ENCODE measurements at places on chromosomes 16 and 17.

DNA sequence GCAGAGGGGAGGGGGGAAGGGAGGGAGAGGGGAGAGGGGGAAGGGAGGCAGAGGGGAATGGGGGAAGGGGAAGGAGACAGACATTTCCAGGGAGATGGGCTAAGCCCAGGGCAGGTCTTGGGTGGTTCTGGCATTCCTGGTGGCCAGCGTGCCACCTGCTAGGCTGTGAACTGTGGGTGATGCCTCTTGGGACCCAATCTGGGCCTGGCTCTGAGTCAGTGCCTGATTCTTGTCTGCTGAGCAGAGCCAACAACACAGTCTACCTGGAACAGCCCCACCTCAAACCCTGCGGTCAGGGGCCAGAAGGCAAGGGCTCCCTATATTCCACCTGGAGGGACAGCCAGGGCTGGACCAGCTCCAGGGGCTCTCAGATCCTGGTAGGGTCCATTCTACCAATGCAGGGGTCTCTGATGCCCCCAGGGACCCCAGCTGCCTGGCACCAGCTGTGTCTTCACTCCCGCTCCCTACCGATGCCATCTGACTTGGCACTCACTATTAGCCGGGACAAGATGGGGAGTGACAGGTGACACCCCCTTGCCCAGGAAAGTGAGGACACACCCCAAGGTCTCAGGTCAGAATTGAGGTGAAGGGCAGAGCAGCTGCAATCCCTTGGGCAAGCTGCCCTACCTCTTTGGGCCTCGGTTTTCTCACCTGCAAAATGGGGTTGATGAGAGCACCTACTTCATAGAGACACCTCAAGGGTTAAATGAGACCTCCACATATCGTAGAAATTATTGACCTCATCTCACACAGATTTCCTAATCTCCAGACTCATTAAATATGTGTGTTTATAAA lies 87.2 kb downstream of the LITAF start:
- no peak for DNase-seq

GRCh38 chr17:40417258-40417608 lies 463 bp downstream of the TOP2A start:
- no peak for DNase-seq

GRCh38 chr16:76524356-76524755 lies 247.2 kb downstream of the CNTNAP4 start:
- DNase-seq: no peak

DNA sequence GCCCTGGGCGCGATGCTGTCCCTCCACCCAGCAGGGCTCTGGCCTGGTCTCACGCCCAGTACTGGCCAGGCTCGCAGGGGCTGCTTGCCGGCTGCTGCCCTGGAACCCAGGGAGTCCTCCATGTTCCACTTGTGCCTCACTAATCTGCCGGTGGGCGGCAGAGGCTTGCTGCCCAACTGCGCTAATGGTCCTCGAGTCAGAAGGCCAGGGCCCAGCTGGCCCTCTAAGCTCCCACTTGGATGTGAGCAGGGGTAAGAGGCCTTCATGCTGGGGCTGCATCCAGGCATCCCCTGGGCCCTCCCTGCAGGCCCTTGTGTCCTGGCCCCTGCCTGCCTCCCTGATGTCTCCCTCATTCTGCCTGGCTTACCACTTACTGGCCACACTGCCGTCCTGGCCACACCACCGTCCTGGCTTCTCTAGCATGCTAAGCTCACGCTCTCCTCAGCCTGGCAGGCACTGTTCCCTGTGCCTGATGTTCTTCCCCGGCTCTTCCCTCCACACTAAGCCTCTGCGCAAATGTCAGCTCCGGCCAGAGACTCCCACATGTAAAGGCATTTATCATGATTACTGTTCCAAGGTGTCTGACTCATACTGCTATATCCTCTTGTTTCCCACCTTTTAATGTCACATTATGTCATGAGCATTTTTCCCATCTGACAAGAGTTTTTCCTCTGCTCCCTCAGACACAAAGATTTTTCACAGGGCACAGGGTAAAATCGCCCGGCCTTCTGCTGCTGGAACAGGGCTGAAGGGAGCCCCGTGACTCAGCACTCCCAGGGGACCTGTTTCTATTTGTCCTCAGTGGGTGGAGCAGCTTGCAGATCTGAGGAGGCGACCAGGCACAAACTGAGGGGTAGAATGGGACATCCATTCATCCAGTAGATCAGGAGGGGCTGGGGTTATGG lies 15.9 kb downstream of the B9D1 start:
- no peak for DNase-seq

DNA sequence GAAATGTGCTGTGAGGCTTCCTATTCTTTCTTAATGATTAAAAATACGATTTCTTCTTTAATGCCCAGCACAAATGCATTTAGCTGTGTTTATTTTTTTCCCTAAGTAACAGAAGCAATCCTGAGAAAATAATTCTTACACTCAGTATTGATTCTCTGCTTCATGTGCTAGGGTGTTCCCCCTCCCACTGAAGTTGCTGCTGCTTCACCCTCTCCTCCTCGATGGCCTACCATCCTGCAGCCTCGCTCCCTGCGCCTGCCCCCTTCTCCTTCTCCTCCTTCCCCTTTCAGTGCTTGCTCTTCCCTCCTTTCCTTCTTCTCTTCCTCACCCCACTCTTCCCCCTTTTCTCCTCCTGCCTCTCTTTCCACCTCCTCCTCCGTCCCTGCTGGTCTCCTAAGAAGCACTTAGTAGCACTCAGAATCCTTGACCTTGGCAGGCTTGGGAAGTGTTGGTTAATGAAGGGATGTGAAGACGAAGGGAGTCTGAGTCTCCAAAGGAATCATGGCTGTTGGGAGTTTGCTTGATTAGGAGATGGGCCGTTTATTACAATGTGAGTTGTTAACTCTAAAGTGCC lies 119.7 kb downstream of the RPTOR start:
- no peak for DNase-seq

GRCh38 chr17:39777534-39778365 lies 40.0 kb downstream of the GRB7 start:
- no peak for DNase-seq

- no peak for DNase-seq
These were observed 45.8 kb downstream of the TNFRSF13B start for GRCh38 chr17:16926061-16926511.

- peak; percentile 66 for DNase-seq
These were observed 2.3 kb upstream of the SOX9 start for GRCh38 chr17:72118335-72119076.

DNA sequence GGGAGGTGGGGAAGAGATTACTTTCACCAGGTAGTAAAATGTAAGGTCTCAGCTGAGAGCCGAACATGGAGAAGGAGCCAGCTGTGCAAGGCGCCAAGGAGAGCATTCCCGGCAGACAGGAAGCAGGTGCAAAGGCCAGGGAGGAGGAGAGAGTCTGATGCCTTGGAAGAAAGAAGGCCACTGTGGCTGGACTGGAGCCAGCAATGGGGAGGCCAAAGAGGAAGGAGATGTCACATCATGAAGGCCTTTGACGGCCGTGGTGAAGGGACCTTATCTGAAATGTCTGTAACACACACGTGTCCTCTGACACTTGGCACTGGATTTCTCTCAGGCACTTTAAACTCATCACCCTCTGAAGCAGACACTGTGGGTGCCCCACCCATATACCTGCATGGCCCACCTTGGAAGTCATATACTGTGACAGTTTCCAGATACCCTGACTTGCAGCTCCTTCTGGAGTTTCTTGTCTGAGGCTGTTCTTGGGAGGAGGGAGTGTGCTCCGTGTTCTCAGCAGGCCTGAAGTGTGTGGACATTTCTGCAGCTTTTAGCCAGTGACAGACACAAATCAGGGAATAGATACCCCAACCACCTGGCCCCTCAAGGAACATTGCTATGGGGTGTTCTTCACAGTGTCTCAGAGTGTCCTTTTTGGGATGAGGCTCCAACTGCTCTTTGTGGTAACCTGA lies 1.9 kb upstream of the SLC5A2 start:
- DNase-seq: no peak

- no peak for DNase-seq
These were observed 24.9 kb downstream of the KCNJ16 start for GRCh38 chr17:70099884-70100283.

DNA sequence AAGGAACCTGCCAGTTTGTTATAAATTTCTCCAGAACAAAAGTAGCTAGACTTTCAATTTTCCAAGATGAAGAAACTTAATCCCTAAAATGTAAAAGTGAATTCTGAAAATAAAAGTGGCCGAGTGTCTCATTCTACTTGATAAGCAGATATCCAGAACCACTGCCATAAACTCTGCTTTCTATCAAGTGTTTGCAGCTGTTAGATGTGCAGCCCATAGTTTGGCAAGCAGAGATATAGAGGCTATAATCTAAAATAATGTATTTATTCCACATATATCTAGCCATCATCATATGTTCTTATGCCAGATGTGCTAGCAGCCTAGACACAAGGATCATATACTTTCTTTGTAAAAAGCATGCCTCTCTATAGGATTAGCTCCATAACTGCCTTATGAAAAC lies 14.7 kb upstream of the FBXL20 start:
- no peak for DNase-seq

GRCh38 chr17:9905902-9906301 lies 831 bp upstream of the RCVRN start:
- peak; percentile 19 for DNase-seq

DNA sequence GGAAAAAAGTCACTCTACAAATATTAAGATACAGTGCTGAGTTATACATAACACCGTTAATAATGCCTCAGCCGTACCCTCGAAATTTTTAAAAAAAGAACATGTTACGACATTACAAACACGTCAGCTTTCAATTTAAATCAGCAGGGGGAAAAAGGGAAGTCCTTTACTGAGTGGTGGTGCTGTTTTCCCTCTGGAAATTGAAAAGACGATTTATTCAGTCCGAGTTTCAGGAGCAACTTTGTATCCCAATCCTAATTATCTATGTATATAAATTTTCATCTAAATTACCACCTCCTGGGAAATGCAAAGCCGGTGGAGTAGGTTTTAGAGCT lies 1.3 kb downstream of the NETO2 start:
- no peak for DNase-seq

DNA sequence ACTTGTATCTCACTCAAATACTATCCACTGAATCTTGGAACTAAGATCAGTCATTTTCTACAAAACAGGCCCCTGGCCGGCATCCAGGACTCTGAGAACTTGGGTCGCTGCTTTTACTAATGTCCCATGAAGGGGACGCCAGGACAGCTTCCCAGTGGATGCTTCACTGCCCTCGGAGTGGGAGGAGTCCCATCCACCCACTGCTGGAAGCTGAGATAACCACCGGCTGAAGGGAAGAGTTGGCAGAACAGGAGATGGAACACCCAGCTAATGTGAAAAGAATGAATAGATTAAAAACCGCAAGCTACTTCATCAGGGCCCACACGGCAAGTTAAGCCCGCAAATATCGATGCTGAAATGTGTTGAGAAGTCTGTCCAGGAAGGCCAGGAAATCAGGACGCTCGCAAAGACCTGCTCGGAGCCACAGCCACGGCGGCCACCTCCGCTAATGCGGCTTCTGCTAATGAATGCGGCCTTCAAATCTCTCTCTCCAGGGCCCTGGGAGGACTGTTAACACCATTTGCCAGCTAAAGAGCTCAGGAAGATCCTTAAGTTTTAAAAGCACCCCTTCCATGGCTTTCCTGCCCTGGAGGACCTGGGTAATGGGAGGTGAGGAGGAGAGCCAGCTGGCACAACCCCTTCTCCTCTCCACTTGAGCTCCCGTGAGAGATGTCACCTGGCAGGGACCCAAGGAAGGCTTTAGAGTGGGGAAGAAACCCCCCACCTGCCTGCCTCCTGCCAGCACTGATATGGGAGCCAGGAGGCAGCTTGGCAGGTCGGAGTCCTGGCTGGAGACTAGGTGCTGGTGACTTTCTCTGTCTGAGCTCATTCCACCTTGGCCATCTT lies 226.6 kb upstream of the RPL38 start:
- DNase-seq: no peak

DNA sequence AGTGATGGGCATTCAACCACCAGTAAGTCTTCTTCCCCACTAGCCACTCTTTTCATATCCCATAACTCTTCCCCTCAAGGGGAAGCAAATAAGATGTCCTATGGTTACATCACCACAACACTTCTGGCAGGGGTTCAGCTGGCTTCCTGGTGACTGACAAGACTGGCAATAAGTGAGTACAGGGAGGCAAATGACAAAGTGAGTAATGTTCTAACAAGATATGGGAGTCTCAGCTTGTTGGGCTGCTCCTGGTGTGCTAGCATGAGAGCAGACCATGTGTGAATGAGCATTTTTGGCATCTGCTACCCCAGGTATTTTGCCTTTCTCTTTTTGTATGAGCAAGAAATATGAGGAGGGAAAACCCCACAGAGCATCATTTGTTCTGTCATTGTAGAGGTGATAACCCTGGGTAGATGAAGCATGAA lies 9.9 kb downstream of the TMIGD1 start:
- DNase-seq: no peak

DNA sequence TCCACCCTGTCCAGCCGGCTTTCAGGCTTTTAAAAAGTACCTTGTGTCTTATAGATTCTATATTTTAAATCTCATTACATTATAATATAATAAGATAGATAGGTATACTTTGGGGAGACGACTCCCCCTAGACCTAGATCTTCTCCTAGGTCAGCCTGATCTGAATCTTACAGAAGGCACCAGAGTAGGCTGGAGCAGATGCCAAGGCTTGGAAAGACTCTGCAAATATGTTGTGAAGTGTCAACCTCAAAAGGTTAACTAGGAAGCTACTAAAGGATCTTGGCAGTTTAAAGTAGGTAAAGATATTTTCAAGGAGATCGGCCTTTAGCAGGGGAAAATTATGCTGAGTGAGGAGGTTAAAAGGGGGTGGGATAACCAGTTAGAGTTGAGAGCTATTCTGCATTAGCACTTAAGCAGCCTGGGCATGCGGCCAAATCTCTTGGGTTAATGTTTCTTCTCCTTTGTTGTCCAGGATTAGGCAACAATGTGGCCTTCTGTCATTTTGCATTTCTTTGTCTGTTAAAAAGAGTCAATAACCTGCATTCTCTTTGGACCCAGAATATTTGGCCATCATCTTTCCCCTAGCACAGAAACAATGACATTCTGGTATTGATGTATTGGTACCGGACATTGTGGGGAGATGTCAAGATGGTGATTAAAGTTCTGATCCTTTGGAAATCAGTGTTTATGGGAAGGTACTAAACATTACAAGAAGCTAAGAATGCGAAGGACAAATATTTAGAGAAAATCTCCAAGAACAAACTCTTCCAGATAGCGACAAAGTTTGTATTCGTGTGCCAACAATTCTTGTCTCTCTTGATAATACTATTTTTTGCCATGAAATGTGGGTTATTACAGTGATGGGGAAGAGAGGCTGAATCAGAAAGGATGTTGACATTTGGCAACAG lies 51.2 kb upstream of the DHX40 start:
- no peak for DNase-seq

GRCh38 chr17:45677770-45678169 lies 106.3 kb upstream of the CRHR1 start:
- no peak for DNase-seq

GRCh38 chr17:10309003-10309974 lies 63.5 kb downstream of the MYH13 start:
- no peak for DNase-seq

- DNase-seq: no peak
These were observed 19.1 kb downstream of the ZFHX3 start for GRCh38 chr16:73028721-73029361.

GRCh38 chr16:2426941-2427361 lies 2.3 kb upstream of the CCNF start:
- no peak for DNase-seq

DNA sequence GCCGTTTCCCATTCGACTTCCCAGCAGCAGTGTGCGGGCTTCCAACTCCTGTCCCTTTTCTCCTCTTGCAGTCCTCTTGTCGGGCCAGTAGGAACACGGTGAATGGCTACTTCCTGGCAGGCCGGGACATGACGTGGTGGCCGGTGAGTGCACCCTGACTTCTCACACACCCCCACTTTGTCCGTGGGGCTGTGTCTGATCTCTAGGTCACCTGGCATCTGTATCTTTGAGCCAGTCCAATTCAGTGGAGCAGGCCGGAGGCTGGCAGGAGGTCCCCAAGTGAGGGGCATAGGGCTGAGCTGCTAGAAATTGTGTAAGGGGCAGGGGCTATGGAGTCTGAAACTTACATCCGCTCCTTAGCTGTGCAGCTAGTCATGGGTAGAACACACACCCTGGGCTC lies 6.6 kb downstream of the SLC5A10 start:
- no peak for DNase-seq

Data from Caco-2 (cell line).